ENCODE measurements at places on chromosomes 3 and 15.
A peak's percentile ranks its signal among the peaks of the same experiment; 100 is the strongest.

GRCh38 chr3:195129644-195130492, 141.1 kb downstream of the XXYLT1 start:
- peak; percentile 98 for DNase-seq

DNA sequence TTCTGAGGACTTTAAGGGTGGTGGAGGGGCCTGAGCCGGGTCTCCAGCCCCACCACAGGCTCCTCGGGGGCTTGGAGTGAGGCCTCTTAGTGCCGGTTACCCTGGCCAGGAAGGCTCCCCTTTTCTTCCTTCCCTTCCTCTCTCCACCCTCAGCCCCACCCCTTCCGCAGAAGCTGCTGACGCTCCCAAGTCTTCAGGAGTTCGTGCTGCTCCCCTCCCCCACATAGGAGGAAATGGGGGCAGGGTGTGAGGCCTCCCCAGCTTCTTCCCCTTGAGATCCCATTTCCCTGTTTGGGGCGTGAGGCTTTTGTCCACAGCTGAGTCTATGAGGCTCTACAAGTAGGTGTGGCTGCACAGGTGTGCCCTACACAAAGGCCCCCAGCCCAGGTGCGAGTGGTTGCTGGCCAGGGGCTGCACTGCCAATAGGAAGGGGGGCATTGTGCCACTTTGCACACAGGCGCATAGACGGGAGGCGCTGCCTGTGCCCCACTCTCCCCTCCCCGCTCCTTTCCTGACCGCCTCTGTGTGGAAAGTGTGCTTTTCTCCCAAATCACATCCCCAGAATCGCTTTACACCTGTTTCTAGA, 915 bp upstream of the CALML4 start:
- no peak for DNase-seq

GRCh38 chr3:50913260-50913659, 238.5 kb downstream of the DOCK3 start:
- DNase-seq: no peak

DNA sequence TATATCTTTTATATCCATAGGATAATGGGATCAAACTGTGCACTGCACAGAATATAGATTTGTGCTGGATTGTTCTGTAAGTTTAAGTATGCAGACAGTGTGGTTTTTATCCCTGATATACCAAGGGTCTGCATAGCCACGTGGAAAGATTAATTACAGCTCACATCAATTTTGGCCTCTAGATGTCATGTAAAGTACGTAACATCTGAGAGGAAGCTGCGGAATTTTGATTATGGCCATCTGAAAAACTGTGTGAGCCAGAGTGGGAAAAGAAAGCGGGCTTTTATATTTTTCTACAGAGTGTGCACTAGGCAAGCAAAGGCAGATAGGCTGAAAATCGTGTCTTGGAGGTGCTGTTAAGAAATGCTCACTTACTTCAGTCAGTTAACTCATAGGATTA, 562.7 kb downstream of the GBE1 start:
- no peak for DNase-seq

GRCh38 chr3:54447427-54447826, 325.1 kb downstream of the CACNA2D3 start:
- no peak for DNase-seq

DNA sequence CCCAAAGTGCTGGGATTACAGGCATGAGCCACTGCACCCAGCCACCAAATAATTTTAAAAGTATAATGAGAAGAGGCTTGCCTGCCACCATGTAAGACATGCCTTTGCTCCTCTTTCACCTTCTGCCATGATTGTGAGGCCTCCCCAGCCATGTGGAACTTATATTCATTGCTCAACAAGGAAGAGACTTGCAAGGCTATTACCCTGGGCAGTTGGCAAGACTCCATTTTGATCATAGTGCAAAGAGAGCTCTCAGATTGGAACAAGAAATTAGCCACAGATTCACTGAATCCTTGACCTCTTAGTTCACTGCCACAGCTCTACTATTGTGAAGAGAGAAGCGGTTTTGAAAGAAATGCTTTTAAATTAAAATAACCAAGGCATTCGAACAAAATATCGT, 6.1 kb downstream of the SCAP start:
- DNase-seq: no peak

DNA sequence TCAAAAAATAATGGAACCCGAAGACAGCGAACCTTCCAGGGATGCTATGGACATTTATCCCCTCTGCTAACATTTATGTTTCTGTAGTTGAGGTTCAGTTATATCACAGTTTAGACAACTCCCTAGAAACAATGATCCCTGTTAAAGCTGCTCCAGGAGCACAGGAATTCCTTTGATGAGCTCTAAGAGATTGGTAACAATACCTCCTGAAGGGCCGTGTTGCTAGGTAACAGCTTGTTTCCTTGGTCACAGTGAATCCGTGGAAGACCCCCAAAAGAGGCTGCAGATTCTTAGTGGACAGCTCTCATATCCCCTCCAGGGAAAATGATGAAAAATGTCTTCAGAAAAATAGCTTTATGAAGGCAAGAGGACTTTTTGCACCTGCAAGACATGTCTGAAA, 160.2 kb downstream of the SERPINI1 start:
- DNase-seq: no peak

DNA sequence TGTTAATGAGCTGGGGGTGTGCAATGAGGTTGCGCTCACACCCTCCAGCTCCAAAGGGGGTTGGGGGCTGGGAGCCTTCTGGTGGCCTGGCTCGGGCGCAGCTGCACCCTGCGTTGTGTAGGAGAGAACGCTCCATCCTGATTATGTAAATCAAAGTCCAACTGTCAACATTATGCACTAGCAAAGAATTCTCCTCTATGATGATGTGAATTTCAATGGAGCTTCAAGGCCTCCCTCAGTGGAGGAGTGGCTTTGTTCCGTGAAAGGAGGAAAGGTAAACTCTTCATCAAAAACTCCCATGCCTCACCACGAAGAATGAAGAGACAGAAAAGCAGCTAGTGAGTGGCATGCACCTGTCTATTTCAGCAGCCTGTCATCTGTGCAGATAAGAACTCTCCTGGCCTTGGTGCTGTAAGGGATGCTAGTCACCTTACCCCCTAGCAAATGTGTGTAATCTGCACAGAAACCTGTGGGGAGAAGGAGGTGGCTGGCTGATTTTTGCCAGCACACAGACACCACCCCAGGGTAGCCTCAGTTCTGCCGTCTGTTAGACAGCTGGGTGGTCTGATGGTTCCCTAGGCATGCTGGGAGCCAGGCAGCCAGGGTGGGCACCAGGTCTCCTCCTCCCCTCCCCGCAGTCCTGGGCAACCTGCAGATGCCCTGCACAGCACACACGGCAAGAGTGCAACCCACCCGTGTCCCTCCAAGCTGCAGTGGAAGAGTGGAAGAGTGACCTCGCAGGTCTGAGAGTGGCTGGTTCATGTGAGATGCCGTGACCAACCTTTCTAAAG, 47.0 kb upstream of the TRPM1 start:
- DNase-seq: no peak

DNA sequence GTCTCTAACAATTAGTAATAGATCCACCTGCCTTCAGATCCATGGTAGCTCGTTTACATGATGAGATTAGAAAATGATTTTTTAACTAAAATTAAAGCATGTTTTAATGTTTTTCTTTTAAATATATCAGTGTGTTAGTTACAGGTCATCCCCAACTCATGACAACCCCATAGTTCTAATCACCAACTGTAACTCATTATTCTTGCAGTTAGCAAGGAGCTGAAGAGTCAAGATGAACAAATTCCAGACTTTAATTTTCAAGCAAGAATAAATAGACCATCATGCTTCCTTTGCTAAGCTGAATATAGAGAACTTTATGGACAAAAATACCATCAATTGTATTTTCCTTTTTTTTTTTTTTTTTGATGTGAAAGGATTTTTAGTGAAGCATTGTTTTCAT, 101.1 kb downstream of the TOP2B start:
- no peak for DNase-seq

DNA sequence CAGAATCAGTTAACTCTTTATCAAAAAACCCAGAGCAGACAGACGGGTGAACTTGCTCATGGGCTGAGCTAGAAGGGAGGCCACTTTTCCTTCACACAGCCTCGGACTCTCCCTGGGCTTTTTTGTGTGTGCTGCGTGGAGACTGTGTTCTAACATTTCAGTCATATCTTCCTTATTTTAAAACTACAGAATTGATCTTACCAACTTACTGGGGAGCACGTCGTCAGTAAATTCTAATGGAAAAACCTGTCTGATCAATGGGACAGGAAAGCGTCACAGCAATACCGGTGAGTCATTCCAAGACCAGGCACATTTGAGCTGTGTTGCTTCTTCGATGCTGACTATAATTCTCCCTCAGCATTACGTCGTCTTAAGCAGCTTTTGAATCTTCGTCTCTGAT, 145.1 kb downstream of the LPP start:
- no peak for DNase-seq

GRCh38 chr3:152961323-152961722, 126.4 kb downstream of the P2RY1 start:
- DNase-seq: peak; percentile 63

- DNase-seq: no peak
Measured at GRCh38 chr3:32154205-32154579, 47.8 kb downstream of the GPD1L start.

DNA sequence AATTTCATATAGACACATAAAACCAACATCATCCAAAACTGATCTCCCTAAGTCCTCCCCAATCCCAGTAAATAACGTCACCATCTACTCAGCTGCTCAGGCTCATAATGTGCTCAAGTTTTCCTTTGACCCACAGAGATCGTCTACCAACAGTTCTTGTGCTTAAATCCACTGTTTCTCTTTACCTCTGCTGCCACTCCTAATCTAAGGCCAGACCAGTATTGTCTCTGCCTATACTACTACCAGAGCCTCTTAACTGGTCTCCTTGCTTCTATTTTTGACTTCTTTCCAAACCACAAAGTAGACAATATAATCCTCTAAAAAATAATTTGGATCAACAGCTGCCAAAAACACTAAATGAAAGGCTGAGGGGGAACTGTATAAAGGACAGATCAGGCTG, 65.3 kb downstream of the CLASP2 start:
- no peak for DNase-seq

GRCh38 chr3:194632809-194633348, 340 bp downstream of the TMEM44 start:
- no peak for DNase-seq

DNA sequence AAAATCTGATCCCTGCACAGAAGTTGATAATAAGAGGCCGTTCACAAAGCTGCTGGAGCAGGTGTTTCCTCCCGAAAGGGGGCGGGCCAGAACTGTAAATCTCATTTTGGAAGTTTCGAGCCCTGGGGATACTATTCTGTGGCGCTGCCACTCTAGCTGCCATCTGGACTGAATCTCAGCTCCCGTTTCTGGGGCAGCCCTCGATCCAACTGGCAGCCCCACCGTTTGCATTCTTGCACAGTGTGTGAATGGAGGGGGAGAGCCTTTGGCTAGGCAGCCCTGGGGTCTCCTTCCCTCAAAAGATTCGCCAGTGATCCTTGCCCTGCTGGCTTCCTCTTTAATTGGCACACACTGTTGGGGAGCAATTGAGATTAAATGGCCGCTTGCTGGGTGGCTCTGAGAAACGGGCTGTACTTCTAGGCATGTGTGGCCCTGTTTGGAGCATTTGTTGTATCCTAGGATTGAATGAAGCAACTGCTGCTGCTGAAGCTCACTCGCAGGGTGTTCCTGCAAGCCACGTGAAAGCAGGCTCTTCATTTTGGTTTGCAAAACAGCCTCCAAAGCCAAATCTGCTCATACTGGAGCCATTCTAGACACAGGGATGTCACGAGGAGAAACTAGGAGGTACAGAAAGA, 57.2 kb upstream of the TOPAZ1 start:
- DNase-seq: peak; percentile 19

GRCh38 chr15:52464040-52464439, 64.6 kb downstream of the MYO5A start:
- DNase-seq: no peak

DNA sequence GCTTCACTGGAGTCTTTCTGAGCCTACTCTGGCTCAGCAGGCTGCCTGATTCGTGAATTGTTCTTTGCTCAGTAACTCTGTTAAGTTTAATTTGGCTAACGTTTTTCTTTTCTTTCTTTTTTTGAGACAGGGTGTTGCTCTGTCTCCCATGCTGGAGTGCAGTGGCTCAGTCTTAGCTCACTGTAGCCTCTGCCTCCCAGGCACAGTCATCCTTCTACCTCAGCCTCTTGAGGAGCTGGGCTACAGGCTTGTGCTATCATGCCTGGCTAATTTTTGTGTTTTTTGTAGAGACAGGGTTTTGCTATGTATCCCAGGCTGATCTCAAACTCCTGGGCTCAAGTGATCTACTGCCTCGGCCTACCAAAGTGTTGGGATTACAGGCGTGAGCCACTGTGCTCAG, 165.0 kb downstream of the PEX5L start:
- DNase-seq: no peak

DNA sequence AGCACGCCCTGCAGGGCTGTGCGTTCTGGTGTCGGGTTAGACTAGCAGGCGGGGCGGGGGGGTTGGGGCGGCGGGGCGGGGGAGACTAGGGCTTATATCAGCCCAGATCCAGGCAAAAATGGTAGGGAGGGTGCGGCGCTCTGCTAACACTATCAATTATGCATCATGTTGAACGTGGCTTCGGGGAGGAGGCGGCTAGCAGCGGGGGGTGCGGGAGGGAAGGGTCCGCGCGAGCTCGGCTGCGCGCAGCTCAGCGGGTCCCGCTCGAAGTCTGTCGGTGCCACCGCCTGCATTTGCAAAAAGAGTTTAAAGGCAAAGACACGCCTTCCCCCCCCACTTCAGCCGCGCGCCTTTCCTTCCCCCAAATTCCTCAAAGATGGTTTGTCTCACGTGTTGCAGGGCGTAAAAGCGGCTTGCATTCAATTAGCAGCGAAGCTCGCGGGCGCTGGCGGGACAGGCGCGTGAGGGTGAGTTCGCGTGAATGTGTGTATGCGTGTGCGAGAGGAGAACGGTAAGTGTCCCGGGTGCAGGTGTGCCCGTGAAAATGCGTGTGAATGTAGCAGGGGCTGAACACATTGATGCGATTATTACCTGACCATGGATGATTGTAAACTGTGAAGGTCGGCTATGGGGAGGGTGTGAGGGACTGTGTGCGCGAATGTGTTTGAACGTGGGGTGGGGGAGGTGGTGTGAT, at the start of gene ISLR2:
ISLR2 (plus strand) TSS at position 432 of the 694 bp plus-strand sequence. CDS start 2,169 bp downstream, outside the sequence.
- no peak for DNase-seq

- no peak for DNase-seq
Measured at GRCh38 chr3:166304584-166304983, 467.4 kb upstream of the BCHE start.

DNA sequence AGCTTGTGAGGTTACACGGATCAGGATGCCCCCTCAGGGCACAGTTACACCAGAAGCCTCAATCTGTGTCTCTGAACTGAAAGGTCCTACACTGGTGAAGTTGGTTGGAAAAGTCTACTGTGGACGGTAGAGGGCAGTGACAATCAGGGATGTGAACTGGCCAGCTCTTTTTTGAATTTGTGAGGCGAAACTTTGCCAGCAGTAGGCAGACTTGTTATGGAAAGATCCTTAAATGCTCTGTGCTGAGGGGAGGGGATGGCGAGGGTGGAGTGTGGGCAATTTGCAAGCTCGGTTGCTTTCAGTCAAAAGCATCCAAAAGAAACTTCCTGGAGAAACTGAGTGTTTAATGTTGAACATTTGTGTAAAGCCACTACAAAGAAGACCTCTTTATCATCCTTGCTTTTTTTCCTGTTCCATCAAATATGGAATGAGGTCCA, 127.4 kb upstream of the ABHD17C start:
- DNase-seq: peak; percentile 61

All from GM12865 (cell line).